ENCODE measurements at places on chromosomes 13 and 19.

DNA sequence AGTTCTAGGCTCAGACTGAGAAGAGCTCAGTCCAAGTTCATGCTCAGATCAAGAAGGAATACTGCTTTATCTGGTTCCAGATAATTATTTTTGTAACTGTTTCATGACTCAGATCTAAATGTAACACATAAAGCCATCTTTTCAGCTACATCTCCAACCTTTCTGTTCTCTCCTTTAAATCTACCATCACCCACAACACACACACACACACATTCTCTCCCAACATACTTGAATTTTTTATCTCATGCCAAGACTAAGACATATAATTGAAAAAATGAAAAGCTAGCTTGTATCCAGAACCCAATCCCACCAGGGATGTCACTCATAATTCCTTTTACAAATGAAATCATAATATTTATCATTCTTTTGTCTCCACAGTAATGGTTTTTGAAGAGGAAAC is 7.6 kb downstream of the KATNAL1 start:
- DNase-seq, result no peak

GRCh38 chr19:44592451-44592890 is 20.9 kb upstream of the IGSF23 start:
- DNase-seq, result no peak

DNA sequence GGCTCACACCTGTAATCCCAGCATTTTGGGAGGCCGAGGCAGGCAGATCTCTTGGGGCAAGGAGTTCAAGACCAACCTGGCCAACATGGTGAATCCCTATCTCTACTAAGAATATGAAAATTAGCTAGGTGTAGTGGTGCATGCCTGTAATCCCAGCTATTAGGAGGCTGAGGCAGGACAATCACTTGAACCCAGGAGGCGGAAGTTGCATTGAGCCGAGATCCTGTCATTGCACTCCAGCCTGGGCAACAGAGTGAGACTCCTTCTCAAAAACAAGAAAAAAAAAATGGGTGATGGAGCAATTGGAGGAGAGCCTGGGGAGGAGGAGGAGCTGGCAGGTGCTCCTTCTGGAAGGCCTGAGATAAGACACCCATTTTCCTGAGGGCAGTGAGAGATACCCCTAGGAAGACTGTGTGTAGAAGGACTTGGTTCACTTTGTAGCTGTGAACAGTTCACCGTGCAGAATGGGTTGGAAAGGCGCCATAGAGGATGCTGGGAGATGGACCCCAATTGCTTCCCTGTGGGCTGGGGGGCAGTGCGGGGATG is 8.7 kb upstream of the CARM1 start:
- DNase-seq, result no peak

DNA sequence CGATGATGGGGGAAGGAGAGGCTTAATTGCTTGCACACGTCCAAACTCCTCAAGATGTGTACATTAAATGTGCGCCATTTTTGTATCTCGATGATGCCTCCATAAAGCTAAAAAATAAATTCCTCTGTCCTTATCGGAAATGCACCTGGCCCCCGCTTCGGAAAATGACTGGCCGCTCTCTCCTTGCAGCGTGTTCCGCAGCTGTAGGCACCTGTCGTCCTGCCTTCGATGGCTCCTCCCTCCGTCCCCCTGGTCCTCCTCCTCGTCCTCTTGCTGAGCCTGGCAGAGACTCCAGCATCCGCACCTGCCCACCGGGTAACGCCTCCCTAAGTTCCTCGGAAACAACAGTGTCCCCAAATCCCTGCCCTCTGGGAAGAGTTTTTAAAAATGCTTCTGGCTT is 1.1 kb downstream of the GALP start:
- no peak for DNase-seq

- no peak for DNase-seq
Measured at GRCh38 chr19:49129238-49129583, 9.9 kb downstream of the PPFIA3 start.

DNA sequence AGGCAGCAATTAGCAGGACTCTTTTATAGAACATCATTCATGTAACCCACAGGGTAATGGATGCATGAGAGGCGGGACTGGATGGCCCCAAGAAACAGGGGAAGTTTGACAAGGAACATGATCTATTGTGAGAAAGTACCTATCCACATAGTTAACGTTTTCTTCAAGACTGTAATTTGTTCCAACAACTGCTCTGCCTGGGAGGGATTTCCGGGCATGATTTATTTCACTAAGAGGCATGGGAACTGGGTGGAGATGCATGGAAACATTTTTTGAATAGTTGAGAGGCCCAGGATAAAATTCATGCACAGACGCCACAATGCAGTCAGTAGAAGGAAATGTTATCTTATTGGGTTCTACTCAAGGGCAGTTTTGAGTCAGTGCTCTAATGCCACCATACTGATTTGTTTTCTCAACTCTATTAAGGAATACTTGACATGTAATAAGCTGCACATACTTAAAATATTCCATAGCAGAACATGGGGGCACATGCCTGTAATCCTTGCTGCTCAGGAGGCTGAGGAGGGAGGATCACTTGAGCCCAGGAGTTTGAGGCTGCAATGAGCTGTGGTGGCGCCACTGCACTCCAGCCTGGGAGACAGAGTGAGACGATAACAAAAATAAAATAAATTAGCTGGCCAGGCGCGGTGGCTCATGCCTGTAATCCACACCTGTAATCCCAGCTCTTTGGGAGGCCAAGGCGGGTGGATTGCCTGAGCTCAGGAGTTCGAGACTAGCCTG is 9.9 kb upstream of the ATG4D start:
- no peak for DNase-seq

GRCh38 chr19:1457031-1457739 is 7.3 kb downstream of the APC2 start:
- no peak for DNase-seq

GRCh38 chr13:33231339-33231738 is 54.2 kb downstream of the STARD13 start:
- no peak for DNase-seq

- no peak for DNase-seq
Measured at GRCh38 chr19:49639401-49640112, 386 bp downstream of the RRAS start.

- no peak for DNase-seq
Measured at GRCh38 chr13:110045919-110046318, 259.5 kb upstream of the IRS2 start.

- DNase-seq, result no peak
Measured at GRCh38 chr13:73351730-73352129, 292.9 kb downstream of the KLF5 start.

DNA sequence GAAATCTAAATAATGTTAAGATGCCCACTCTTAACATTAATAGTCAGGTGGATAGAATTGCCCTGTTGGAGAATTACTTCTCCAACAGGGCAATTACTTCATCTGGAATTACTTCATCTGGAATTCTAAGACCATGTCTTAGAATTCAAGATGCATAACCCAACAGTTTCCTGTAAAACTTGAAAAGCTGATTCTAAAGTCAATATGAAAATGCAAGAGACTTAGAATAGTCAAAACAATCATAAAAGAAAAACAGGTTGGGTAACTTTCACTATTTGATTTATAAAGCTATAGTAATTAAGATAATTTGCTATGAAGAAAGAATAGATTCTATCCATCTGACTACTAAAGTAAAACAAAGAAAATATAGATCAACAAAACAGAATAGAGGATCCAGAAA is 75.2 kb downstream of the ABCC4 start:
- DNase-seq, result no peak

DNA sequence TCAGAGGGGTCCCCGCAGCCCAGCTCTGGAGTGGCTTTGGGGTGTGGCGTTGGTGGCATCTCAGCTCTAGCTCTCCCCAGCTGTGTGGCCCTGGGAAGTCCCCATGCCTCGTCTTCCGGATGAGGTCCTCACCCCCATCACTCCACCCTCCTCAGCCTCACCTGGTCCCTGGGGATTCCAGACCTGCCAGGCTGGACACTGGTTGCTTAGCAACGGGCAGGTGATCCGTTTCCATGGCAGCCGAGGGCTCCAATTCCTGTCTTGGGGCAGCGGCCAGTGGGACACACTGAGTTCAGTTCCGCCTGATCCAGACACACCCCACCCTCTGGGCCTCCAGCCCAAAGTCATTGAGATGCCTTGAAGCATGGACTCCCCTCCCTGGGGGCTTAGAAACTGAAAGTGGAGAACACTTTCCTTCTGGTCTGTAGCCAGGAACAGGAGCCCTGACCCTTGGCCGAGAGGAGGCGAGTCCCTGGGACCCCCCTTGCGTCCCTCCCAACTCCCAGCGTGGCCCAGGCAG is 7.7 kb upstream of the MISP start:
- DNase-seq, result no peak

GRCh38 chr13:99655351-99656091 is 154.2 kb downstream of the TM9SF2 start:
- DNase-seq, result no peak

DNA sequence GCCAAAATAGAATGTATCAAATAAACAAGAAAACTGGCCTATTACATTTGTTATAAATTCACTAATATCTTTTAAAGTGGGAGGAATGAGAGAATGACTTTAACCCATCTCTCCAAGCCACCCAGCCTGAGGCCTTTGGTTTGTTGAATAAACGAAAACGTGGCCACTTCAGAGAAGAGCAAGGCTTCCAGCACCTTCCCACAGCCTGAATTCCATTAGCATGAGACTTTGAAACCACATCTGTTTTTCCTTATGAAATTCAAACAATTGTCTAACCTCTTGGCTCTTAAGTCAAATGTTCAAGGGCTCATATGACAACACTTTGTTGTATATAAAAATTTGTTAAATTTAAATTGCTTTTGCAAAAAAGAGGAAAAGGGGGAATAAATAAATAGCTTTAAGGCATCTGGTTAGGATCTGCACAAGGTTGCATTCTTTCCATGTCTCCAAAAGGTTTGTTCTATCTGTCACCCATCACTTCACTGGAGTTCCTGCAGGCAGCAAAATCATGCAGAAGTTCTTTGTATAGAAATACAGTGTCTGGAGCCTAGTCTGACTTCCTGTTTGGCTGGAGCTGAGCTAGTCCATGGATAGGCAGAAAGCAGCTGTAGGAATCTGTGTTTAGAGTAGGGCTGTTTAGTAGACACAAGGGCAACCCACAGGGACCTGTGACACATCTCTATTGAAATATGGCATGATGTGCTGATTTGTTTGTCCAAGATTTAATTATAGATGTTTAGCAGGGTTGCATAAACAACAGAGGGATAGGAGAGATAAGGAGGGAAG is 502.3 kb downstream of the KCTD12 start:
- no peak for DNase-seq

DNA sequence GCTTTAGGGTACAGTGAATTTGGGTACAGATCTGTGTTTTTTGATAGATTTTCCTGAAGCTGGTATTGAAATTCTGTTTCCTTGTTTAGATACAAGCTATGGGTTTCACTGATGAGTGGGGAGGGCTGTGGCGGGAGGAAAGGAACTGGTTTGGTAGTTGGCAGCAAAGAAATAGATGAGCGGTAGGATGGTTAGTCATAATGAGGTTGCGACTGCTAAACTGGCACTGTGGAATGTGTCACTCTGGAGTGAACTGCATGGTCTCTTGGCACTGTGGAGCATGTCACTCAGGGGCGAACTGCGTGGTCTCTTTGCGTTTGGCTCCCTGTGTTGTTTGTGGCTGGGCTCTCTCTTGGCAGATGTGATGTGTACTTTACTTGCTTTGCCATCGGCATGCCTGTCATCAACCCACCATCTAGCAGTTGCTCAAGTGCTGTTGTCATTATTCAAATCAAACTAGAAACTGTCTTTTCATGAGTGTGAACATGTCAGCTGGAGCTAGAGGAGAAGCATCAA is 82.1 kb downstream of the ATP8A2 start:
- DNase-seq, result no peak

DNA sequence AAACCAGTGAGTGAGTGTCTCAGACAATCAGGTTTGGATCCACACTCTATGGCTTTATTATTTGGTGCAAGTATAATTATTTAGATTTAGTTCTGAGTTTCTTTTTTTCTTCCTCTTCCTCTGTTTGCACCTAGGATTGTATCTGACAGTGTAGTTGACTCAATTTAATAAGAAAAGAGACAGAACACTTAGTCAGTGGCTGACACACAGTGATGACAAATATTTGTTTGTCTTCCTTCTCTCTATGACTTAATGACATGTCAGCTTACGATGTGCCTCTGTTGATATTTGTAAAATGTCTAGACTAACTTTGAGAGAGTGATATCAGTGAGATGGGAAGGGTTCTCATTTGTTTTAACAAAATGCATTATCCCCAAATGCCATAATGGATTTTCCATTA is 129.5 kb upstream of the SLC10A2 start:
- no peak for DNase-seq

Data from NAMALWA (cell line).